ENCODE measurements at places on chromosomes 6 and 20.

GRCh38 chr6:113095841-113096240 is 748.7 kb downstream of the RFPL4B start:
- DNase-seq, result no peak

DNA sequence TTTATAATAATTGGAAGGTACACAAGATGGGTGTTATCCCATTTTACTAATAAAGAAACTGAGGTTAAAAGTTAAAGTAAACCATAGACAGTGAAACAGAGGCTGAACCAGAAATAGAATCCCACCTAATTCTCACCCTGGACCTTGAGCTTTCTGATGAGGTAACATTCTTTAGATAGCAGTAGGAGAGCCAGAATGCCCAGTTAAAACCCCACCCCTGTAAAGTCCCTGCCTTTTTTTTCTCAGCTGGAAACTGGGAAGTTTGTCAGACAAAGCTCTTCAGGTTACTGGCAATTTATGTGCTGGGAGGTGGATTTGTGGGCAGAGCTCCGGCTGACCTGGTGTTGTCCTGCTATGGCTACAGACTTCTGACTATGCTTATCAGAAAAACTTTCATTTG is 1.9 kb upstream of the MCHR2 start:
- DNase-seq, result no peak

GRCh38 chr6:170049641-170050561 is 241.0 kb downstream of the DLL1 start:
- no peak for DNase-seq

DNA sequence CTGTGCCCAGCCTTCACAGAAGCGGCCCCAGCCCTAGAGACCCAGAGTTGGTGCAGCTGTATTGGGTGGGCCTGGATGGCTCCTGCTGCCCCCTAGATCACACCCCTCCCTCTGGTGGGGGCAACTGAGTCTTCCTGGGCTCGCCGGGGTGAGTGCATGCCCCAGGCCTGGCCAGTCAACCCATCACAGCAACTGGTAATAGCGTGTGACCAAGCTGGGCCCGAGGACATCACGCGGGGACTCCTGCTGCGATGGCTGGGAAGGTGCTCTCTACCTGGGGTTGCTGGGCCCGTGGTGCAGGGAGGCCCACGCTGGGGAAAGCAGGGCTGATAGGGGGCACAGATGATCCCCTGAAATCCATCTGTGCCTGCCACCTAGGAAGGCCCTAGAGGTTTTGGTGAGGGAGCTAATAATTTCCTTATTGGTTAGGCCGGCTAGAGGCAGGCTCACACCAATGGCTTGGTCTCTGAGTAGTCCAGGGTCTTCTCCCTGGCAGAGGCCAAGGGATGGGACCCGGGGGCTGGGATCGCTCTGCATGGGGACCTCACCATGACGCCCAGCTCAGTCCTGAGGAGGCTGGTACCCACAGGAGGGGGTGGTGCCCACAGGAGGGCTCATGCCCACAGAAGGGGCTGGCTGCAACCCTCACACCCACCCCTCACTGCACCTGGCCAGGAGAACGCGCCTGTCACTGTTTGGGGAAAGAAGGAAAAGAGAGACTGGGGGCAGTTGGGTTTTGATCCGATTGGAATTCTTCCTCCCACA is 103.9 kb downstream of the ASXL1 start:
- DNase-seq, result no peak

DNA sequence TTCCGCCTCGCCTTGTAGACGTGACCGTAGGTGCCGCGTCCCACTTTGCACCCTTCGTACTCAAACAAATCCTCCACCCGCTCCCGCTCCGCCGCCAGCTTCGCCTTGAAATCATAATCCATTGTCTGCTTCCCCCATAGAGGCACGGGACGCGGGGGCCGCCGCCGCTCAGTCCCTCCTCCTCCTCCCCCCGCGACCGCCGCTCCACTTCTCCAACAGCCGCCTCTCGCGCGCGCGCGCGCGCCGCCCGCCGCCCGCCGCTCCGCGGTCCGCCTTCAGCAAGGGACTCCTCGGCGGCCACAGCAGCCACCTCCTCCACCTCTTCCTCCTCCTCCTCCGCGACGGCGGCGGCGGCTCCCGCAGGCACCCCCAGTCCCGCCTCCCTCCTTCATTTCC is 256 bp downstream of the CDK19 start:
- no peak for DNase-seq

DNA sequence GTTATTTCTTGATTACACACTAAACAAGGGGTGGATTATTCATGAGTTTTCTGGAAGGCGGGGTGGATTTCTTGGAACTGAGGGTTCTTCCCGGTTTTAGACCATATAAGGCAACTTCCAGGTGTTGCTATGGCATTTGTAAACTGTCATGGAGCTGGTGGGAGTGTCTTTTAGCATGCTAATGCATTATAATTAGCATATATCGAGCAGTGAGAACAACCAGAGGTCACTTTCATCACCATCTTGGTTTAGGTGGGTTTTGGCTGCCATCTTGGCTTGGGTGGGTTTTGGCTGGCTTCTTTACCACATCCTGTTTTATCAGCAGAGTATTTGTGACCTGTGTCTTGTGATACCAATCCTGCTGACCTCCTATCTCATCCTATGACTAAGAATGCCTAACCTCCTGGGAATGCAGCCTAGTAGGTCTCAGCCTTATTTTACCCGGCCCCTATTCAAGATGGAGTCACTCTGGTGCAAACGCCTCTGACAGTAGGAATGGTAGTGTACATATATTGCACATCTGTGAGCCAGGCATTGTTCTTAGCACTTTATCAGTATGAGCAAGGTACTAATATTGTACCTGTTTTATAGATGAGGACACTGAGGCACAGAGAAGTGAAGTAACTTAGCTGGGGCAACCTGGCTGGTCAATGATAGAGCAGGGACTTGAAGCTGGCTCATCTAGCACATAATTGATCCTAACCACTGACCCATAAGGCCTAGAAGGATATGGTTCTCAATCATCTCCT is 203.7 kb downstream of the NFATC2 start:
- DNase-seq, result no peak

DNA sequence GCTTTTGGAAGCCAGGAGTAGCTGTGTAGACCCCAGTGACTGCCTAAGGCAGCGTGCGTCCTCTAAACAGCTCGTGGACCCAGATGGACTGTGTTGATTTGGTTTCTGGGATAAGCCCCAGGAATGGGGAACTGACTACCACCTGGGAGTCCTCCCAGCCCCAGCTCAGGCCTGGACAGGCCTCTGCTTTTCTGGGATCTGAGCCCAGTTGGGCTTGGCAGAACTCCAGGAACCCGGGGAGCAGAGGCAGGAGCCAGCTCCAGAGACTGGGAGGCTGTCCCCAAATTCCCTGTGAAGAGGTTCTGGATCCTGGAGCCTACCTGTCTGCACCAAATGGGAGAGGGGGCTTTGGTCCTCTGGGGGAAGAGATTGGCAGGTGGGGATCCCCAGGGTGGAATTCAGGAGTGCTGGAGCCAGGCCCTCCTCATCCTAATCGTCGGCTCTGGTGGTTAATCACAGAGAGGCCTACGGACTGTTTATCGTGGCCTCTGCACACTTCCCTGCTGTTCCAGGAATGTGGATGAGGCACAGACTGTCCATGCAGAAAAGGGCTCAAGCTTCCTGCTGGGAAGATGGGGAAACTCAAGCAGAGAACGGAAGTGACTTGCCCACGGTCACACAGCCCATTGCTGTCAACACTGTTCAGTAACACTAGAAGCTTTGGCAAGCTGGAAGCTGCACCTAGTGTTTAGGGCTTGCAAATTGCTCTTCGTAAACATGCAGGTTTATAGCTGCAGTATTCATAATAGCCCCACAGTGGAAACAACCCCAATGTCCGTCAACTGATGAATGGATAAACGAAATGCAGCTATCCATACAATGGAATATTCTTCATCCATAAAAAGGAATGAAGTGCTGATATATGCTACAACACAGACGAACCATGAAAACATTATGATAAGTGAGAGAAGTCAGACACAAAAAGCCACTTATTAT is 100.6 kb downstream of the KCNB1 start:
- no peak for DNase-seq

DNA sequence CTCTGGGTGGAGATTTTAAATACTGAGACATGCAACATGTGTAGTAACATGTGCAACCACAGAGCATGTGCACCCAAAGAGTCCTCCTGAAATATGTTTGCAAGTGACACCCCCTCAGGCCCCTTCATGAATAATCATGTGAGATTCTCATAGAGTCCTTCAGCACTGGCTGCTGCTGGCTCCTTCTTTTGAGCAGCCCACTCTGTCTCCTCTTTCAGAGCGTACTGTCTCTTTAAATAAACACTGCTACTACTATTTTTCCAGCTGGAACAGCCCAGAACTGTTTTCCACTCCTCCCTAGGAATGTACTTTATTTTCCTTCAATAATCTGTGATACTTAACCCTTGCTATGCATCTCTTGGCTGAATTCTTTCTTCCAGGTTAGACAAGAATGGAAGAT is 42.0 kb downstream of the HLA-DRB5 start:
- no peak for DNase-seq

GRCh38 chr6:10730254-10730653 is 7.4 kb downstream of the TMEM14C start:
- DNase-seq, result no peak

DNA sequence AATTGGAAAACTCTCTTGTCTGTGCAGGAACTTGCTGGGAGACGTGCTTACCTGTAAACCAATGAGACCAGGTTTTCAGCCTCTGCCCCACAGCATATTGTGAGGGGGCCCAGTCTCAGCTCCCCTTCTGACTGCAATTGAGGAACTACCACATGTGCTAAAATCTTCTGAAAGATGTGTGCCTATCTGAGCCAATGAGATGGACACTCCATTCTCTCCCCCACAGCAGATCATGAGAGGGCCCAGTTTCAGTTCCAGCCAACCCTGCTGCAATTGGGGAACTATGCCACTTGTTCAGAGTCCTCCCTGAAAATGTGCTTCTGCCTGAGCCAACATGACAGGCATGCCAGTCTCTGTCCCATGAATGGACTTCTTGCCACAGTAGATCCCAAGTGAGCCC is 20.9 kb upstream of the PI3 start:
- DNase-seq, result no peak

DNA sequence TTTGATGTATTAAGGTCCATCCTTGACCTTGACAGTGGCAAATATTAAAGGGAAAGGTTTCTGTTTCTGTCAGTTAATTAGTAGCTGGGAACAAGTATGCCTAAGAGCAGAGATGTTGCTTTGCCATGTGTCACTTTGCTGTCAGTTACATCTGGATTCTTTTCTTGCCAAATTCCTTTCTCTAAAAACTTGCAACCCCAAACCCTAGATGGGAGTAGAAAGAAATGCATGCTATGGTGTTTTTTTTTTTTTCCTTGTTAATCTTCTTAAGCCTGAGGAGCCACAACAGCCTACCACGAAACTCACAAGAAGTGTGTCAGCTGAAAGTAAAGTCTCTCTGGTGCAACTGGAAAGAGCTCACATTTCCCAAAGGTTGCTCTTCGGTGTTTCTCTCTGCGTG is 18.0 kb upstream of the CLDN20 start:
- DNase-seq, result no peak

- DNase-seq, result no peak
These were observed 37.3 kb downstream of the ADGRG6 start for GRCh38 chr6:142339113-142339512.

GRCh38 chr6:138499303-138500018 is at the start of gene NHSL1:
TSS of gene NHSL1 (minus strand) at chr6:138499494. CDS start at chr6:138499290, 204 bp downstream.
- no peak for DNase-seq

DNA sequence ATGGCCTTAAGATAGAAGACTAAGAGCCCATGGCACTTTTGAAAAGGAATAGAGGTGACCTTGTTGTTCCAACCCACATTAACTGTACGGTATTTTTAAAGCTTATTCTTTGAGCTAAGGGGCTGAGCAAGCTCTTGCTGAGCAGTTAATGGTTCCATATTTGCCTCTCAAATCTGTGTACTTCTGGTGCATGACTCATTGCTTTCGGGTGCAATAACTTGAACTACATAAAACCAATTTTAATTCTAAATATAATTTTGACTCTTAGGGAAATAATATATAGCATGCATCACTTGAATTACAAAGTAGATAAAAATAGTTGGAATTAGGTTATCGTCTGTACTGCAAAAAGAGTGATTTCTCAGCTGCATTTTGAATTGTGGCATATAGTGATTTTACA is 348.1 kb upstream of the CITED2 start:
- DNase-seq, result no peak

DNA sequence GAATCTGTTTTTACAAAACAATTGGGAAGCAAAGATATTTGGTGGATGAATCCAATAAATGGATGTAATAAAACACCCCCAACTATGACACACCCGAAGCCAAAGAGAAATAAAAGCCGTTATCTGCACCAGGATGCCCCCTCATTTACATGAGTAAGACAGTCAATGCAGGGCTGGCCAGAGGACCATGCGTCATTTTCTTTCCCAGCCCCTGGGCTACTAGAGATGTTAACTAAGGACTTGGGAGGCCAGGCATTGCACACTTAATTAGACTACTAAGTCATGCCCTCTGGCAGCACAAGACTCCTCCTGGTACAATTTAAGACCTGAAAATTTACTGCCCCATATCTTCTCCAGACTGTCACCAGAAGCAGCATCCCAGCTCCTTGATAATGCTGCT is 3.2 kb downstream of the LEMD2 start:
- no peak for DNase-seq

- no peak for DNase-seq
These were observed 65.8 kb downstream of the ADTRP start for GRCh38 chr6:11712760-11713159.

DNA sequence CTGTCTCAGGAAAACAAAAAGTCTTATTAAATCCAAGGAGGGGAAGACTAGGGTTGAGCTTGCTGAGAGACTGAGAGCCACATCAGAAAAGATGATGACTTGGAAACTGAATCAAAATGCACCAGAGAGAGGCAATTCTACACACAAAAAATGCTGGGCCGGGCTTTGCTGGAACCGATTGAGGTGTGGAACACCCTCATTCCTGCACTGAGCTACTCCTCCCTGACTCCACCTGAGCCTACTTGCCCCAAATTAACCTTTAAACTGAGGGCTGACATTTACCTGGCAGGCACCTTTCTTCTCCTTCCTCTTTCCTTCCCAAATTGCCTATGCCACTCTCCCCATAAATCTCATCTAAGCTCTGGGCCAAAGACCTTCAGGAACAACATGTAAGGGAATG is 40.8 kb upstream of the MBOAT1 start:
- DNase-seq, result no peak

GRCh38 chr6:150586850-150587359 is 12.8 kb upstream of the PLEKHG1 start:
- no peak for DNase-seq

- DNase-seq, result no peak
These were observed 26.0 kb downstream of the HTR1E start for GRCh38 chr6:86963352-86963751.

DNA sequence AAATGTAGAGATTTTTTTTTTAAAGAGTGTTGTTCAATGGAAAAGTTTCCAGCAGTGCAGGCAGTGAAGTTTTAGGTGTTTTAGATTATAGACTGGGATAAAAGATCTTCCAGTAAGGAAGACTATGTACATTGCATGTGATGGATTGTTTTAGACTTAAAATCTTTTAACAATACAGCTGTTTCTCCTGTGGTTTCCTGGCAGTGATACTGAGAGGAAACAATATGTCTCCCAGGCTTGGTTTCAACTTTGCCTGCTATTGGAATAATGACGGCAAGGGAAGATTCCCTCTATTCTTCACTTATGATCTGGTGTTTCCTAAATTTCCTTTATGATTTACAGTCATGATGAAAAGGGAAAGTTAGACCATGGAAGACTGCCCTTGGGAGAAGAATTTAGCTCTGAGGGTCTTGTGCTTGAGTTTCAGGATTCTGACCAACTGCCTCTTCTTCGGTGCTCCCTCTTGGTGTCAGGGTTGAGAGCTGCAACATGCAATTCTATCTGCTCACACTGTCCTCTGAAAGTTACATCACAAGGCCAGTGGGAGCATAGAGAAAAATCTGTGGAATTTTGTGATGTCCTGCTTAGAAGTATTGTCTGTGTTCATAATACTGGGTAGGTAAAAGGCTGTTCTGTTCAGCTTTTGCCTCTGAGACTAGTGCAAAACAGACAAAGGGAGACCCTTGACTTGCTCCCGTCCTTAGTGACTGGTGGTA is 262.8 kb upstream of the MAN1A1 start:
- DNase-seq, result no peak

Data from effector CD4-positive, alpha-beta T cell (primary cell).